Metanephros (tissue), 2 donors: ENCODE measurements at places on chromosomes 16 and 17. TPM values are rescaled to one million over a fixed set of nuclear protein-coding genes. Genes with fewer than 3 reads are reported as not detected.

Gene CLEC18C
- total RNA-seq, result 32.6 TPM

Gene PIK3R6
- total RNA-seq, result 1.6 TPM

Gene SLC2A4
- total RNA-seq, result 19.6 TPM

Gene KRT33B
- not detected for total RNA-seq

Gene LDHD
- total RNA-seq, result 15.0 TPM
